ENCODE measurements at places on chromosomes 7 and 10.

DNA sequence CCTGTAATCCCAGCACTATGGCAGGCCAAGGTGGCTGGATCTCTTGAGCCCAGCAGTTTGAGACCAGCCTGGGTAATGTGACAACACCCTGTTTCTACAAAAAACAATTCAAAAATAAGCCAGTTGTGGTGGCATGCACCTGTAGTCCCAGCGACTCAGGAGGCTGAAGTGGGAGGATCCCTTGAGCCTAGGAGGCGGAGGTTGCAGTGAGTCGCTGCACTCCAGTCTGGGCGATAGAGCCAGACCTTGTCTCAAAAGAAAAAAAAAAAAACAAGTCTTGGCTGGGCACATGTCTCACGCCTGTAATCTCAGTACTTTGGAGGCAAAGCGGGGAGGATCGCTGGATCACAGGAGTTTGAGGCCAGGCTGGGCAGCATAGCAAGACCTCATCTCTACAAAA lies 74.6 kb upstream of the PDSS1 start:
- DNase-seq, result no peak

DNA sequence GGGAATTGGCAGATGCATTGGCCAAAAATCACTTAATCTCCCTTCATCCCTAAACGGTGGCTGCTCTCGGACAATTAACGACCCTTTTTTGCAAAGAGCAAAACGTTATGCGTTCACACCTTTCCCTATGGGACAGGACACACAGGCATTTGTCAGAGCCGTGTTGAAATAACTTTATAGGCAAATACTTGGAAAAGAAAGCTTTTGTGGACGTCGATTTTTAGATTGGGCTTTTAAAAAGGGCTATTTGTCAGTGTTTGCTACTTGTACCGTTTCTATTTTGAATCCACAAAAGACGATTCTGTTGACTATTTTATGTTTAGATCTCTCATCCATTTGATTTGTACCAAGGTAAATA lies 245.6 kb downstream of the SLC25A13 start:
- no peak for DNase-seq

DNA sequence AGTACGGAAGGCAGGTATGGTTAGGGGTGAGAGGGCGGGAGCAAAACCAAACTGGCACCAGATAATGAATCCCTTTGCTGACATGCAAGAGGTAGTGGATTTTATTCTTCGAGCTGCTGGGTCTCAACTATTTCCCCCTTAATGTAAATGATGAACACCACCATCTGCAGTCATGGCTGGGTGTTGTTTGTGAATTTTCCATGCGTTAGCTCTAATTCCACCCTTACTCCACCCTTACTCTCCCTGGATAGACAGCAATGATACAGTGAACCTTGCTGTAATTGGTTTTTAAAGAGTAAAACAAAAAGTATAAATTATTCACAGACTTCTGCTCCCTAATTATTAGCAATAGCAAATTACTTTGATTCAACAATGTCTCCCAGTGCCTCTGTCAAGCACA lies 74.5 kb upstream of the PDE1C start:
- no peak for DNase-seq

- DNase-seq, result no peak
Measured at GRCh38 chr10:76523246-76523645, 1091.8 kb downstream of the LRMDA start.

DNA sequence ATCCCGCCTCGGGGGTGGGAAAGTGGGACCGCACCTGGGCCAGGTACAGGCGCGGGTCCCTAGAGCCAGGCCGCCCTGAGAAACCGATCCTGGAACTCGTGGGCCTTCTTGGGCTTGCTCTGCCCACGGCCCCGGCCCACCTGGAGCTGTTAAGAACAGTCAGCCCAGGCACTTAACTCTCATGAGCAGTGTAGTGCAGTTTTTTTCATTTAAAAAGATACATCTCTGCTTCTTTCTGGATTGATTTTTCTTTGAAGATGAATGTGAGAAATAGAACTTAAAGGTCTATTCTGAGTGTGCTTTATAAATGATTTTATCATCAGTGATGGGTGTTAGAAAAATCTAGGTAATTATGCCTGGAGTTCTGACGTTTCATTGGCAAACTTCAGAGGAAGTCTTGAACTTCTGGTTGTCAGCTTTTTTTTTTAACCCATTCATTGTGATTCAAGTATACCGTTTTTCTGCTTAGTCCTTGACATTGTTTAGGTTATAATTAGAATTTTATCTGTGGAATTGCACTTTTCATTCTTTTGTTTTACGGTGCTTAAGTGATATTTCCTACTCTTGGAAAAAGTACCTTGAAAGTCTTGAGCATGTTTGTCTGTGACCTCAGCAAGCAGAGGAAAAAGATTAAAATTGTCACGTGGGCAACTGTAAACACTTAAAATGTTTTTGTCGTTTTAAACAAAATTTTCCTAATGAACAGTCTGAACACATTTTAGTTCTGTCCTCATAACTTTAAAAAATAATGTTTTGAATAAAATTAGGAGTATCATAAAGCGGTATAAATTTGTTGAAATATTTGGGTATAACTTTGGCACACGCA lies 906 bp downstream of the CDK1 start:
- DNase-seq, result no peak

DNA sequence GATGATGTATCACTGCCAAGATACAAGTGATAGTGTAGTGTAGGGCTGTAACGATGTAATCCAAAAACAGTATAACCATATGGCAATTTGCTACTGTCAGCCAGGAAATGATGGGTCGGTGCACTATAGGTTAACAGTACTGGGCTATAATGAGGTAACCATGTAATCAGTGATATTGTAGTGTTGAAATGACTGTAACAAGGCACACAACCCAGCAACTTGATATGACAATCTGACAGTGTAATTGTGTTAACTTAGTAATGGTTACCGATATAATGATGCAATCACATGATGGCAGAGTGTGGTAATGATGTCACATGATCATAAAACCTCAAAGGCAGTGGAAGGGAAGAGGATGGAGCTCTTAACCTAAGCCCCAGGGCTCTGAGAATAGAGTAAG lies 73.8 kb upstream of the SLF2 start:
- DNase-seq, result no peak

GRCh38 chr10:36455526-36456133 lies 669.8 kb upstream of the ANKRD30A start:
- DNase-seq, result no peak

- DNase-seq, result no peak
Measured at GRCh38 chr10:78954689-78955088, 114.1 kb upstream of the ZMIZ1 start.

DNA sequence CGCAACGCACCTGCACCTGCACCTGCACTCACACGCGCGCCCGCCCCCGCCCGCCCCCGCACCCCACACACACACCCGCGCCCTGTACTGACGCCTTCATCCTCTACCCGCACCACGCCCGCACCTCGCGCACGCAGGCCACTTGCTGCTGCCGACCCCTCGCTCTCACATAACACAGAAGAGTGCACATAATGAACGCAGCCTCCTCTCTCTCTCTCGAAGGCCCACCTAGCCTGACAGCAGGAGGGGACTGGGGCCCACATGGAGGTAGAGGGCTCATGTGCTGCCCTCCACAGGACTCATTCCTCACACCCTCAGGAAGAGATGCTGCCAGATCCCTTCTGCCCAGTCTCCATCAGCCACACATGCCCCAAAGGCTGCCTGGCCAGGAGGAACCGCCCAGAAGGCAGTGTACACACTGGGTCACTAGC lies 432 bp upstream of the CAMK2B start:
- no peak for DNase-seq

GRCh38 chr7:119711104-119711503 lies 561.9 kb upstream of the KCND2 start:
- no peak for DNase-seq

DNA sequence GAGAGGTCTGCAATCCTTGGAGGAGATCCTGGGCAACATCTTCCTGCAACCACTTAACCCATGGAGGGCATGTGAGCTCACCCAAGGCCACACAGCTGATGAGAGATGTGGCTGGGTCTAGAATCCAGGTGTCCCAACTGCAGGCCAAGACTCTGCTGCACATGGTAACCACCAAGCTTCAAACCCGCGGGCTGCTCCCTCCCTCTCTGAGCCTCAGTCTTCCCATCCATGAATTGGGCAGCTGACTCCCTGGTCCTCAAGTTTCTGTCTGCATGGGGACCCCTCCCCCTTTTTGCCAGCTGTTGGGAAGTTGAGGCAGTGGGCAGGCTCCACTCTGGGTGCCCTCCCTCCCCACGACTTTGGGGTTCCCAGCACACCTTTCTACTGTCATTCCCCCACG lies 20.9 kb upstream of the INMT start:
- DNase-seq, result no peak

DNA sequence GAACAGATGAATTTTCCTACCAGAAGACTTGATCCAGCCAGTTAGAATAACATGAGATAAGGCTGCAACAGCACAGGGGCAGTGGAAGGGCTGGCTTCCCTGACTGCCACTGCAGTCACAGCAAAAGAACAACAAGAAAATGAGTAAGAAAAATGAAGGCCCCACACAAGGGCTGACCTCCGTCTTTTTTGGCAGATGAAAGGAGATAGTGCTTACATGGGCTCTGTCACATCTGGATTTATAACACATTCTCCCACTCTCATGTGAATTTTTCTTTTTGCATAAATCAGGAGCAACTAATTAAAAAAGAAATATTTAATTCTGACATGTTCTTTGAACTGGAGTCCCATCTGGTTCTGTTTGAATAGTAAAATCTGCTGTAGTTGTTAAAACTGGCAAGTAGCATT lies 99.6 kb downstream of the NRP1 start:
- DNase-seq, result no peak

DNA sequence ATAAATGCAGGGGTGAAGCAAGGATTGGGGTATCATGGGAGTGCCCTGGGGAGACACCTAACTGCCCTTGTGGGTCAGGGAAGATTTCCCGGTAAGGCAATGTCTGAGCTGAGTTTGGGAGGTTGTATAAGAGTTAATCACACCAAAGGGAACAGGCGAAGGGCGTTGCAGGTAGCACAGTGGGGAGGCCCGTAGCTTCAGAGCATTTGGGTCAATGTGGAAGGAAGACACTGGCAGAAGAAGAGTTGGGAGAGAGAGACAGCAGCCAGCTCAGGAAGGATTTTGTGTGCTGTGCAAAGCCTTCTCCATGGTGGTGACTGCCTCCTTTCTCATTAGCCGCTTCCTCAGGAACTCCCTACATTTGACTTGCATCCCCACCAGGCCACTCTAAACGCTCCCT lies 80.8 kb upstream of the LEP start:
- DNase-seq, result no peak

GRCh38 chr7:25549271-25549921 lies 321.1 kb upstream of the NPVF start:
- DNase-seq, result no peak

DNA sequence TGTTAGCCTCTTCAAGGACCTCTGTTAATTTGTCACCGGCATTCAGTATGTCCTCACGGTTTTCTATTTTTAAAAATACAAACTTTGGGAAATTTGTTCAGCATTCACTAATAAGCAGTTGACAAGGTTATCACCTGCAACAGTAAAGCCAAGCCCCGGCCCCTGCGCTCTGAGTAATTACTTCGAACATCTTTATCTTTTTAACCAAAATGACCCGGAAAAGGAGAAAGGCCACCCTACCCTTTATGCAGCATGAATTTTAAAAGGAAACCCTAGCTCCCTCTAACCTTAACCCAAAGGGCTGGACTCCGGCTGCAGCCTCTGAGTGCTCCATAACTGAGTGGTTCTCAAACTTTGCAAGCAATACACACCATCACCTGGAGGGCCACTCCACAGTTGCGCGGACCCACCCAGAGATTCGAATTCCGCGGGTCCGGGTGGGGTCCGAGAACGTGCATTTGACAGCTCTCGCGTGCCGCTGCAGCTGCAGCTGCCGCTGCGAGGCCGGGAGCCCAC lies 940 bp downstream of the NSMCE4A start:
- no peak for DNase-seq

GRCh38 chr7:27723085-27723484 lies 16.9 kb upstream of the TAX1BP1 start:
- DNase-seq, result no peak

DNA sequence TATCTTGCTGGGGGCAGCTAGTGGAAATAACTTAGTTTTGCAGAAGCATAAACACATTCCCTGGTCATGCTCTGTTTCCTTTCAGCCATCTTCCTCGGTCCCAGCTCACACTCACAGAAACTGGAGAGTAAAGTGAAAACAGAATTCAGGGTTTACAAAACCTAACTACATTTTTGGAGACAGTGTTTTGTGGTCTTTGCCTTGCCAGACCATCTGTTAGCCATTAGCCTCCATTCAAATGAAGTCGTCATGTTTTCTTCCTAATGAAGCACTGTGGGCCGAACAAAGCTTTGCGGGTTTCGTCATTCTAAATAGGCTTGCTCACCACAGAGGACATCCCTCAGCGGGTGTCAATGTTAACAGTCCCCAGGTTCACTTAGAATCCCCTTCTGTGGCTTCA lies 214.6 kb upstream of the TMEM72 start:
- DNase-seq, result no peak

GRCh38 chr10:8260645-8261044 lies 206.2 kb downstream of the GATA3 start:
- no peak for DNase-seq

DNA sequence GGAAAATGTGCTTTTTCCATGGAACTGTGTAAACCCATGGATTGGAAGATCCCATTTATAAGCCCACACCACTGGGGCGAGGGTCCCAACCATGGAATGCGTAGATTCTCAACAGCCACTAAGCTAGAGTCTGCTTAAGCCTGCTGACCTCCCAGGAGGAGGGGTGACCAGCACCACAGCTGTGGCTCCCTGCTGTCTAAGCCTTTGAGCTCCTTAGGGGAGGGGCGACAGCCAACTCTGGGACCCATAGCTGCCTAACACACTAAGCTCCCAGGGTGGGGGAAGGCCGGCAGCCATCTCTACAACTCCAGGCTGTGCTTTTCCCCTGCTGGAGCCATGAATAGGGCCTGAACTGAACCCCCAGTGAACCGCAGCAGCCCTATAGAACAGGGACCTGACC lies 249.8 kb upstream of the HPS1 start:
- no peak for DNase-seq

GRCh38 chr7:30613366-30614325 lies 19.0 kb downstream of the GARS1 start:
- DNase-seq, result no peak

GRCh38 chr7:47795631-47796030 lies 152.6 kb downstream of the PKD1L1 start:
- no peak for DNase-seq

GRCh38 chr7:135290594-135290993 lies 57.0 kb downstream of the STRA8 start:
- DNase-seq, result no peak

DNA sequence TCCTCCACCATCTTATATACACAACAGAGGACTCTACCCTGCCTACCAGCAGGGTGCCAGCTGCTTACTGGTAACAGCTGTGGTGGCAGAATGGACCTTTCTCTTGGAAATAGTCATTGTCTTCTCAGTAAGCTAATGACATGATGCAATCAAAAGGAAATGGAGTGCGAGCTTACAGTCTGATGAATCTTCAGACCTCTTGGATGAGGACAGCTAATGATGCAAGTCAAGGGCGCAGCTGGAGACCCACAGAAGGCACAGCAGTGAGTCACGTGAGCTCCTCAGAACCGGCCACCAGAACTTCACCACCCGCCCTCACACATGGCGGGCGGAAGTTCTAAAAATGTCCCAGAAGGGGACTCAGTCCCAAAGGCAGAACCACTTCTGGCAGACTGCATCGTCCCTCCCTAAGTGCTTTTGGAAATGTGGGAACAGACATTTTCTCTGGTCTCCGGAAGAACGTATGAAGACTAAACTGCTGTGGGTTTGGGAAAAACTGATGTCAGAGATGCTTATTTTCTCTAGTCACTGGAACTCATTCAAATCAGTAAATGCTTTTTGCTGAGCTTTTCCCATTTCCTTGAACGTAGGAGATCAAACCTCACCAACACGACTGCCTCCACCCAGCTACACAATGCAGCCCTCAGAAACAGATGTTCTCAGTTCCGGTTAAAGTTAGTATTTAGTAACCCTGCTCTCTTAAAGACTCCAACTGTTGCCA lies 96.4 kb downstream of the FAS start:
- DNase-seq, result peak; percentile 70

Data from iPS DF 19.7 (cell line).